ENCODE measurements at places on chromosomes 11 and 22.

DNA sequence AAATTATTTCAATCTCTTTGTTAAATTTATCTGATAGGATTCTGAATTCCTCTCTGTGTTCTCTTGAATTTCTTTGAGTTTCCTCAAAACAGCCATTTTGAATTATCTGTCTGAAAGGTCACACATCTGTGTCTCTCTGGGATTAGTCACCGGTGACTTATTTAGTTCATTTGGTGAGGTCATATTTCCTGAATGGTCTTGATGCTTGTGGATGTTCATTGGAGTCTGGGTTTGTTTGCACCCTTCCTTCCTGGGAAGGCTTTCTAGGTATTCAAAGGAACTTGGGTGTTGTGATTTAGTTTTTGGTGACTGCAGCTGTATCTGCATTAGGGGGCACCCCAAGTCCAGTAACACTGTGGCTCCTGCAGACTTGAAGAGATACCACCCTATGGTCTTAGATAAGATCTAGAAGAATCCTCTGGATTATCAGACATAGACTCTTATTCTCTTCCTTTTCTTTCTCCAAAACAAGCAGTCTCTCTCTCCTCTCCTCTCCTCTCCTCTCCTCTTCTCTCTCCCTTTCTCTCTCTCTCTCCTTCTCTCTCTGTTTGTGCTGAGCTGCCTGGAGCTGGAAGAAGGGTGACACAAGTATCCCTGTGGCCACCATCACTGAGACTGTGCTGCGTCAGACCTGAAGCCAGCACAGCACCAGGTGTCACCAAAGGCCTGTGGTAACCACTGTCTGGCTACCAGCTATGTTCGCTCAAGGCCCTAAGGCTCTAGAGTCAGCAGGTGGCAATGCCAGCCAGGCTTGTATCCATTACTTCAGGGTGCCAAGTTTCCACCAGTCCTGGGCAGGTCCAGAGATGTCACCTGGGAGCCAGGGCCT, 3.3 kb upstream of the HEPN1 start:
- H3K4me1 ChIP-seq, result no peaks in the 10 kb centered on the region
- no peak overlapping the region for H3K4me3 ChIP-seq
- DNase-seq, result no peak
- no peak overlapping the region for H3K27ac ChIP-seq
- H3K36me3 ChIP-seq, result no peaks in the 10 kb centered on the region

DNA sequence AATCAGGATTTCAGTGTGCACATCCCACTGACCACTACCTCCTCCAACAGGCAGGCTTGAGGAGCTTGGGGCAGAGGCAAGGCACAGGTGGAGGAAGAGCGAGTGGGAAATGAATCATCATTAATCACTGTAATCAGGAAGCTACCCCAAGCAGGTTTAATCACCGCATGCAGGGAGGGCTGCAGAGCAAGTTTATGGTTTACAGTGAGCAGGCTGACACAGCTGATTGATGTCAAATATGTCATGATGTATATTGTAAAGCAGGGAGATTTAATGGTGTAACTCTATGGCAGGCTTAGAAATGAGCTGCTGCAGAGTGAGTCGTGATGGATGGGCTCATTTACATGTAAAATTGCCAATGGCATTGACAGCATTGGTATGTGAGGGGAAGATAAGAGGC, 441.0 kb downstream of the NTM start:
- no peak for DNase-seq
- H3K27ac ChIP-seq, result no peak overlapping the region

DNA sequence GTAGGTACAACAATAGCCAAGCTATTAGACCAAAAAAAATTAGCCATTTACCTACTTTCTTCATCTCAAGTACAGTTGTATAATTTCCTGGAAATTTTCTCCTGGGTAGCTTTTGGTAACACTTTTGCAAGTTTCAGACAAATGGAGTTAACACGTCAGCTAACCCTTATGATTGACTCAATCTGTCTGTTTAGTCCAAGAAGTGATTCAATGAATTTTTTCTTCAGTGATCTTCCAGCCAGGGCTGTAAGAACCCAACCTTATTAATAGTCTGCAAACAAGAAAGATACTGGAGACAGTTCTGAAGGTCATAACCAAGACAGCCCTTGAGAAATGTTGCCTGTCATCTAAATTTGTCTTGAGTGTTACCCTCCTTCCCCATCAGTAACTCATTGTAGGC, 30.1 kb upstream of the FIBIN start:
- no peak overlapping the region for H3K27ac ChIP-seq
- no peak for DNase-seq
- no peaks in the 10 kb centered on the region for H3K4me1 ChIP-seq
- H3K27me3 ChIP-seq, result no peaks in the 10 kb centered on the region
- H3K4me3 ChIP-seq, result no peak overlapping the region
- no peaks in the 10 kb centered on the region for H3K36me3 ChIP-seq

DNA sequence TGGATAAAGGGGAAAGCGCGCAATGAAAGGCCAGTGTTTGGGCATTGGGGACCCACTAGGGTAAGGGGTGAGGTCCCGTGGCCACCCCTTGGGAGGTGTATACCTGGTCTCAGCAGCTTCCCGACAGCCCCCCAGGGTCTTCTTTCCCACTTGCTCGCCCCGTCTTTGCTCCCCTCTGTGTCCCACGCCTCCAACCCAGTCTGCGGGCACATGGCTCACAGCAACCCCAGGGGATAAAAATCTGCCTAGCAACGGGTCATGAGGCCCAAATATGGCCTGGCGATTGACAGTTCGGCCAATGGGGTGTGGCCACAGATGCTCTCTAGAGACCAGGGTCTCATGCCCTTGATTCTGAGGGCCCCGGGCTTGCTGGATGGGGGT, 41.6 kb downstream of the AHNAK start:
- H3K27ac ChIP-seq, result peak overlapping the region; percentile 77
- DNase-seq, result peak; percentile 35
- peaks cover 21% of the 10 kb centered on the region for H3K4me1 ChIP-seq
- no peaks in the 10 kb centered on the region for H3K27me3 ChIP-seq
- H3K4me3 ChIP-seq, result no peak overlapping the region
- H3K36me3 ChIP-seq, result no peaks in the 10 kb centered on the region

DNA sequence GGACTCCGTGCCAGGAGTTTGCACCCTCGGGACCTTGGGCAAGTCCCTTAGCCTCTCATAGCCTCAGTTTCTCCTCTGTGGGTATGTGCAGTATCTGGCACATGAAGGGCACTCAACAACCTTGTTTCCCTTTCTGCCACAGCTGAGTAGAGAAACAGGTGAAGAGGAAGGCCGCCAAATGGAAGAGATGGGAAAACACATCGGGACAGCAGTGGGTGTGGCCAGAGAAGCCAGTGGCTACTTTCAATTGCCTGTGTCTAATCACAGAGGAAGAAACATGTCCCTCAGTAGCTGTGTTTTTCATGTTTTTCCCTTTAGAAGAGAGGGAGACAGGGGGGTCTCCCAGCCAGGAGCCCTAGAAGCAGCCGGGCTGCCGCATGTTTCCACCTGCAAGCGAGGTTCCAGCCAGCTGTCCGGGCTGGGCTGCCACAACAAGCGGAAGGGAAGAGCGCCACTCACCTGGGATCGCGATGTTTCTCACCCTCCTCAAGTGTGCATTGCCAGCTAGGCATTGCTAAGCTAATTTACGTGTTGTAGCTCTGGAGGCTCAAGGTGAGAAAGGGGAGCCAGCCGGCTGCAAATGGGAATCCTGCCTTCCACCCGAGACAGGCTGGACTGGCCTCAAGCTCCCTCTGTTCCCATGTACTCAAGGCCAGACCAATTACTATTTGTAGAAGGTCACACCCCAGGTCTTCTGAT, 16.7 kb downstream of the ASPHD2 start:
- no peaks in the 10 kb centered on the region for H3K27me3 ChIP-seq
- peak overlapping the region; percentile 76 for H3K27ac ChIP-seq
- peaks cover 24% of the 10 kb centered on the region for H3K4me1 ChIP-seq
- no peak overlapping the region for H3K4me3 ChIP-seq

- no peak for DNase-seq
- H3K4me1 ChIP-seq, result peaks cover 5% of the 10 kb centered on the region
- H3K27me3 ChIP-seq, result no peaks in the 10 kb centered on the region
- H3K36me3 ChIP-seq, result peaks cover 3% of the 10 kb centered on the region
- H3K4me3 ChIP-seq, result no peak overlapping the region
- no peak overlapping the region for H3K27ac ChIP-seq
Measured at GRCh38 chr22:20240447-20240764, 27.7 kb downstream of the RTN4R start.

DNA sequence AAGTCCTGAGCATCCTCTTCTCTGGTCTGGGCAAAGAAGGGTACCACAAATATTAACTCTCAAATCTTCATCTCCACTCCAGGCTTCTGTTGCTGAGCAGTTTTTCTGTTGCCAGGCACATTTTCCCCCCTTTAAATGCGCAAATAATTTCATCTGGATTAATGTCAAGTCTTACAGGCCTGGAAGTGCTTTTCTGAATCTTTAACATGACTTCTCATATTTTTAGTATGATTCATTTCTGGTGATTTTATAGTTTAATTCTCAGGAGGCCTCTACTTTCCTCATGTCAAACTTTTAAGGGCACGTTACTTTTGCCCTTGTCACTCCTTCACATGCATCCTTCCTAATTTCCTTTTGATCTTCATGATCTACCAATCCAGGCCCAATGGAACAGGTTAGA, 510.2 kb downstream of the METTL15 start:
- H3K27ac ChIP-seq, result no peak overlapping the region
- H3K4me1 ChIP-seq, result no peaks in the 10 kb centered on the region
- DNase-seq, result no peak
- no peak overlapping the region for H3K4me3 ChIP-seq
- H3K36me3 ChIP-seq, result no peaks in the 10 kb centered on the region

- no peak overlapping the region for H3K27ac ChIP-seq
- DNase-seq, result no peak
- no peaks in the 10 kb centered on the region for H3K36me3 ChIP-seq
- no peaks in the 10 kb centered on the region for H3K4me1 ChIP-seq
- H3K4me3 ChIP-seq, result no peak overlapping the region
- no peaks in the 10 kb centered on the region for H3K27me3 ChIP-seq
Measured at GRCh38 chr11:132814410-132814809, 717.9 kb downstream of the OPCML start.

- H3K36me3 ChIP-seq, result no peaks in the 10 kb centered on the region
- H3K27me3 ChIP-seq, result no peaks in the 10 kb centered on the region
- H3K4me3 ChIP-seq, result no peak overlapping the region
- no peak overlapping the region for H3K27ac ChIP-seq
Measured at GRCh38 chr11:127117231-127117739, 116.7 kb upstream of the KIRREL3 start.

DNA sequence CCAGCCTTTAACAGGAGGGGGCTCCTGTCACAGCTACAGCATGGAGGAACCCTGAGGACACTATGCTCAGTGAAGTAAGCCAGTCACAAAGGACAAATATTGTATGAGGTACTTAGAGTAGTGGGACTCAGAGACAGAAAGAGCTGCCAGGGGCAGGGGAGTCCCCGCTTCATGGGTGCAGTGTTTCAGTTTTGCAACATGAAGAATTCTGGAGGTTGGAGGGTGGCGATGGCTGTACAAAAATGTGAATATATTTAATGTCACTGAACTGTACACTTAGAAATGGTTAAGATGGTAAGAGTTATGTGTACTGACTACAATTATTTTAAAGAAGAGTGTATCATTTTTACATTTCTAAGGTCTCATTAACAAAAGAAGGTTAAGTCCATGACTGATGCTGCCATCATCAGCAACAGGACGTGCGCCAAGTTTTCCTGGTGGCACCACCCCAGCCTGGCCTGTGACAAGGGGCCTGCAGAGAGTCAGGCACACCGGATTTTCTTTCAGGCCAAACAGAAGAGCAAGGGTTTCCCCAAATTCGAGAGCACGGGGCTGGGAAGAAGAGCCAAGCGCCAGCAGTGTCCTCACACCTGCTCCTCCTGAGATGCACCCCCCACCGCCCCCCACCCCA, 22.1 kb downstream of the YPEL1 start:
- H3K4me1 ChIP-seq, result no peaks in the 10 kb centered on the region
- H3K36me3 ChIP-seq, result no peaks in the 10 kb centered on the region
- H3K27ac ChIP-seq, result no peak overlapping the region
- H3K4me3 ChIP-seq, result no peak overlapping the region

- peaks cover 50% of the 10 kb centered on the region for H3K36me3 ChIP-seq
- no peak overlapping the region for H3K4me3 ChIP-seq
- no peak overlapping the region for H3K27ac ChIP-seq
- DNase-seq, result no peak
Measured at GRCh38 chr11:118524356-118524755, 2.9 kb upstream of the TTC36 start.

- DNase-seq, result peak; percentile 65
- no peaks in the 10 kb centered on the region for H3K36me3 ChIP-seq
- no peak overlapping the region for H3K4me3 ChIP-seq
- peaks cover 8% of the 10 kb centered on the region for H3K4me1 ChIP-seq
- no peaks in the 10 kb centered on the region for H3K27me3 ChIP-seq
Measured at GRCh38 chr11:123386796-123387510, 43.1 kb upstream of the GRAMD1B start.

DNA sequence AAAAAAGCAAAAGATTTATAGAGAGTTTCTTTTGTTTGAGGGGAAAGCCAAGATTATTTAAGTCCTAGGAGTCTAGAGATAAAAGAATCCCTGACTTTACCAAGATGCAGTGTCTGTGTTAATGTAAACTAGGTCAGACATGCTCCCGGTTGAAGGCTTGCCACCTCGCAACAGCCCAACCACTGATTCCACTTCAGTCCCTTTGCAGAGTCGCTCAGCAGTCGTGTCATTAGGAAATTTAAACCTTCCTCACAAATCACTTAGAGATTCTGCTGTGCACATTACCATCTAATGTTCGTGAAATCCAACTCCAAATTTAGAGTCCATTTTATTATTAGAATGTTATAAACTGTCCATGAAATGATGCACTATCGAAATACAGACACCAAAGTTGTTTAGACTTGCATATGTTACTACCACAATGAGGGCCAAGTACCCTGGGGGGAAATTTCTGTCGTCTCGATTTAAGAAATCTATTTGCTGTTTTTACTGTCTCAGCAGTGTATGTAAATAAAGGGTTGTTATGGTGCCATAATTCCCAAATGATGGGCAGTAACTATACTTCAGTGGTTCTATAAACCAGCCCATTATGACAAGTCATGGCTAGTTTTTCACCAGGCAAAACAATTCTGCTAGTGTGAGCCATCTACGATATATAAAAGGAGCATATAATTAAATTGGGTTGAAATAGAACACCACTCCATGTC, 101.4 kb upstream of the MTNR1B start:
- no peaks in the 10 kb centered on the region for H3K36me3 ChIP-seq
- no peaks in the 10 kb centered on the region for H3K27me3 ChIP-seq
- DNase-seq, result no peak
- no peak overlapping the region for H3K27ac ChIP-seq
- H3K4me1 ChIP-seq, result peaks cover 4% of the 10 kb centered on the region

GRCh38 chr22:32177221-32177765, 18.2 kb upstream of the C22orf42 start:
- H3K36me3 ChIP-seq, result no peaks in the 10 kb centered on the region
- no peak for DNase-seq
- H3K27me3 ChIP-seq, result peaks cover 18% of the 10 kb centered on the region
- peaks cover 7% of the 10 kb centered on the region for H3K4me1 ChIP-seq
- H3K4me3 ChIP-seq, result no peak overlapping the region

DNA sequence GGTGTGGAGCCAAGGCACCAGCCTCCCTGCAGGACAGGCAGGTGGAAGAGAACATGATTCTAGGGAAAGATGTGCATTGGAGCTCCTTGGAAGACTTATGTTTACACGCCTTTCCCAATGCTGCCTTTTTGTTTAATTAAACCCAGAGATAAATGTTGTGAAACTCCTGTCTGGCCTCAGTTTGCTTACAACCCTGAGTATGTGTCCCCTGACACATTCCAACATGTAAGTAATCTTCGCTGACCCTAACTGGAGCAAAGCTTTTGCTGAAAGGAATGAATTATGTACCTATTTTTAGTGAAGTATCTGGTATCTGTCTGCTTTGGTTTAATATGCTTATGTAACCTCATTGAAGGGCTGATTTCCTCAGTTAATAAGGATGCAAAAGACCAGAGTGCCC, 56.7 kb downstream of the APIP start:
- H3K36me3 ChIP-seq, result no peaks in the 10 kb centered on the region
- no peak overlapping the region for H3K27ac ChIP-seq
